ENCODE measurements at places on chromosomes 13 and 19.
A peak's percentile ranks its signal among the peaks of the same experiment; 100 is the strongest.

- DNase-seq = no peak
These were observed 740 bp downstream of the ELAVL3 start for GRCh38 chr19:11479898-11480714.

DNA sequence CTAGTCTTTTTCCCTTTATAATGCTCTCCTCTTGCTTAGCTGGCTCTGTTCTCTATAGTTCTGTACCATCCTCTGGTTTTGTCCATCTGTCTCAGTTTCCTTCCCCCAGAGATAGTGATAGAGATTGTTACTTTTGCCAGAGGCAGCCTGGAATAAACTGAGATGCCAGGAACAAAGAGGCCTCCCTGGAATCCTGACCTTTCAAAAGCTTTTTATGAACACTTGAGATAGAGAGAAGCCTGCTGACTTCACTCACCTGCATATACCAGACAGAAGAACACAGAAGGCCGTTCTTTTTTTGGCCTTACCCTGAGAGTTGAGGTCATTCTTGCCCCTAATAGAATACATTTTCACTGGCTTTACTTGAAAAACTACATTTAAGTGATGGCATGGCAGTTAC is 150.2 kb downstream of the LHFPL6 start:
- no peak for DNase-seq

GRCh38 chr13:109385242-109385560 is 401.2 kb downstream of the IRS2 start:
- no peak for DNase-seq

DNA sequence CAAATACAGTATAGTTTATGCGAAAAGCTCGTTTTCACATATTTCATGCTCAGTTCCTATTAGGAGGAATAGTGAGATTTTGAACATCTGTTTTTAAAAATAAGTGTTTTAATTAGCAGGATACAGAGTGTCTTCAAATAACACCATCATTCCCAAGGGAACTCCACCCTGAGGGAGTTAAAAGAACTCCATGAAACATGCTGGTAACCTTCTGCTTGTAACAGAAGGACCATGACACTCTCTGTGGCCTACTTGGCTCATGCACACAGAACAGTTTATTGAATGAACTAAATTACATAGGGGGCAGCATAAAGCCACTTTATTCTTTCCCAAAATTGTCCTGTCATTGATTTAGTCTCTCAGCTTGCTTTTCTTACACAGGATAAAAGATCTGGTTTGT is 809.5 kb upstream of the SLITRK6 start:
- DNase-seq = no peak

GRCh38 chr19:48571378-48572162 is 19.6 kb downstream of the SULT2B1 start:
- DNase-seq = no peak

- DNase-seq = no peak
These were observed 12.7 kb downstream of the ZNF574 start for GRCh38 chr19:42088471-42089190.

GRCh38 chr13:114134944-114135610 is 2.7 kb upstream of the RASA3 start:
- DNase-seq = no peak

DNA sequence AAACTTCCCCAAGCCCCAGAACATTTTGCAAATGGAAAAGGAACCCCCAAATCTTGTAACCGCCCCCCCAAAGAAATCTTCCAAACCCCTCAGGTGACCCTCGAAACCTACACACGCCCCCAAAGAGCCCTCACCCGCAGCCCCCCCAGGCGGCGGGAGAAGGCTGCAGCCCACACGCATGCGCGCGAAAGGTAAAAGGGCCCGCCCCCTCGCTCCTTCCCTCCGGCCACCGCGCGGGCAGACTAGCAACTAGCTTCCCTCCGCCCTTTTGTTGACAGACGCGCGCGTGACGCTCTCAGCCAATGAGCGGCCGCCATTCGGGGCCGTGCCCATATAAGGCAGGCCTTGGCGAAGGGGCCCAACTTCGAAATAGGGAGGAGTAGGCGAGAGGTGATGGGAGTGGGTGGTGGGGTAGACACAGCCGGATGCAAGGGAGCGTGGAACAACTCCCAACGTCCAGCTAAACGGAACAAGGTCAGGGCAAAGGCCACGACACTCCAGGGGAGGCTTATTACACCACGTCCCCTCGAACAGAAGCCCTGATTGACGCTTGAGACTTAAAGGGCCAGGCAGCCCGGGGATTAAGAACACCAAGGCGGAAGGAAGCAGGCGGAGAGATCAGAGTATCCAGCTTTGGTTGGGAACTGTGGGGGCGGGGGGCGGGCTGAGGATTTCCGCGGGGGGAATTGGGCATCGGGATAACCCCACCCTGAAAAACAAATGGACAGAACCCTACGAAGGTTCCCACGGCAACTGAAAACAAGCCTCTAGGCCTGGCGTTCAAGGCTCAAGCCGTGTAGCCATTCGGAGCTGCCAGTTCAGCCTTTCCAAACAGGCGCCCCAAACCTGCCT is 13.3 kb downstream of the FBXO46 start:
- DNase-seq = peak; percentile 99

GRCh38 chr13:97962887-97963286 is 9.4 kb downstream of the IPO5 start:
- DNase-seq = no peak

- no peak for DNase-seq
These were observed 184.9 kb downstream of the GGACT start for GRCh38 chr13:100403675-100404074.

DNA sequence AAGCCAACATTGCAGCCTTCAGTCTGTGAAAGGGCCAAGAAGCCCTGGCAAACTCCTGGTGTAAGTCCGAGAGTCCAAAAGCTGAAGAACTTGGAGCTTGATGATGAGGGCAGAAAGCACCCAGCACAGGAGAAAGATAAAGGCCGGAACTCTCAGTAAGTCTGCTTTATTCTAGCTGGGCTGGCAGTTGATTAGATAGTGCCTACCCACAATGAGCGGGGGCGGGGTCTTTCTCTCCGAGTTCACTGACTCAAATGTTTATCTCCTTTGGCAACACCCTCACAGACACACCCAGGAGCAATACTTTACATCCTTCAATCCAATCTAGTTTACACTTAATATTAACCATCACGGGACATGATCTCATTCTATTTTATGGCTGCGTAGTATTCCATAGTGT is 1317.1 kb downstream of the SLITRK1 start:
- no peak for DNase-seq

GRCh38 chr13:113802090-113802531 is 43.1 kb downstream of the TMEM255B start:
- DNase-seq = no peak

- no peak for DNase-seq
These were observed 44.2 kb downstream of the MBNL2 start for GRCh38 chr13:97266332-97266731.

GRCh38 chr13:76758738-76759137 is 127.5 kb downstream of the KCTD12 start:
- no peak for DNase-seq

- peak; percentile 52 for DNase-seq
These were observed 11.3 kb upstream of the TNFRSF19 start for GRCh38 chr13:23558675-23559536.

GRCh38 chr13:24680258-24680920 is at the start of gene ATP12A:
TSS of gene ATP12A (plus strand) at chr13:24680408. CDS start at chr13:24680744, 336 bp downstream.
- DNase-seq = peak; percentile 68

DNA sequence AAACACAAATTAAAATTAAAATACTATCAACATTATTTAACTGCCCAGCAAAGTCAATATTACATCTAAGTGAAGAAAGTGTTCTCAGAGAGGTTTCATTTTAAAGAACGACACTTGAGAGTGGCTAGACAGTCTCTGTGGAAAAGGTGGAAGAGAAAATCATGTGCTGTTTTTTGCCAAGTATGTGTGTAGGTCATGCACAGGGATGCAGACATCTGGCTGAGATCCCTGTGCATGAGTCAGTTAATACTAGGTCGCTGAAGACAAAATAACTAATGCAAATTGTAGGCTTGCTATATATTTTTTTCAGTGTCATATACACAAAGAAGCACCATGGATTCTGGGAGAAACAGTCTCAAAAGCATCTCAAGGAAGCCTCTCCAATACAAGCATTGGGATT is 44.3 kb upstream of the ENOX1 start:
- DNase-seq = no peak

DNA sequence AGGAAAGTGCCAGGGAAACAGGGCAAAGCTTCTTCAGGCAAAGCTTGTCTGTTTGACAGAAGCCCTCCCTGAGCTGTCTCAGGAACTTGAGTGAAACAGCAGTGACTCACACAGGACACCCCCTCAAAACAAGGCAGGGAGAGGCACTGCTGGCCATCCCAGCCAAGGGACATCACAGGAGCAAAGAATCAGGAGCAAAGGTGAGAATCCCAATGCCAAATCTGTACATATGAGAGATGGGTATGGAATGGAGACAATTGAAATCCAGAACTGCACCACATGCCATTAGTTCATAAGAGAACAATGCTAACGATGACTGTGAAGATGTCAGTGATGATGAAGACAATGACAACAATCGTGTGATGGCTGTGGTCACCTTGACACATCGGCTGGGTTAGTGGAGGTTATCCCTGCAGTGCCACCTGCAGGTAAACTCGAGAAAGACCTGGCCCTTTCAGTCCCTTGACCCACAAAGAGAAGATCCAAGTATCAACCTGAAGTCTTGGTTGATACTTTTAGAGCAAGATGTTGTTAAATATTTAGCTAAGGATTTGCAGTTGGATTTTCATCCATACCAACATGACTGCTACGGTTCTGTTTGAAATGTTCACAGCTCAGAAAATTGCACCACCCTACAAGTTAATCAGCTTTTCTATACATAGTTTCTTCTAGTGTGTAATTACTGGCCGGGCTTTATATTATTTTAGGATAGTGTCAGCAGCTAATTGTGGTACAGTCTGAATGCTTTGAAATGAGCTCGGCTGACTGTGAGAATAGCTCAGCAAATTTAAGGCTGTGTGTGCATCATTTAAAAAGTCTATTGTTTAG is 42.0 kb upstream of the IPO5 start:
- peak; percentile 54 for DNase-seq

DNA sequence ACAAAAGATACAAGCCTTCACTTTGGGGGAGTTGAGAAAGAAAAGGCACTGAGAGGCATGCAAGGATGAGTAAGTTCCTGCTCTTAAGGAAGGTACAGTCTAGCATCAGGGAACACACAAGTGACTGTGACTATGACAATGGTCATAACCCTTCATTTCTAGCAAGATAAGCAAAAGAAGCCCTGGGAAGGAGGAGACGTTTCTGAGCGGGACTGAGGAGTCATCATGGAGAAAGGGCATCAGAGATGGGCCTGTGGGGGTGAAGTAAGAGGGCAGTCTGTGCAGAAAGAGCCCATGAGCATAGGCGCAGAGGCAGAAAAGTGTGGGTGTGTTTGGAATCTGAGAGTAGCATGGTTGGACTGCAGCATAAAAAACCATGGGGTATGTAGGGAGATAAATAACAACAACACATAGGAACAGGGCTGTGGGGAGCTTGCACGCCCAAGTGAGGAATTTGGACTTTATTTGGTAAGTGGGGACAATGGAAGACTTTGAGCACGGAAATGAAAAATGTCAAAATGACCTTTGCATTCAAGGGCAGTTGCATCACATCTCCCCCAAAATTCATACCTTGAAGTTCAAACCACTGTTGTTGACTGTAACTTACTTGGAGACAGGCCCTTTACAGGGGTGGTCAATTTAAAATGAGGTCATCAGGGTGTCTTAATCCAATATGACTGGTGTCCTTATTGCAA is 86.7 kb downstream of the MBNL2 start:
- DNase-seq = no peak

DNA sequence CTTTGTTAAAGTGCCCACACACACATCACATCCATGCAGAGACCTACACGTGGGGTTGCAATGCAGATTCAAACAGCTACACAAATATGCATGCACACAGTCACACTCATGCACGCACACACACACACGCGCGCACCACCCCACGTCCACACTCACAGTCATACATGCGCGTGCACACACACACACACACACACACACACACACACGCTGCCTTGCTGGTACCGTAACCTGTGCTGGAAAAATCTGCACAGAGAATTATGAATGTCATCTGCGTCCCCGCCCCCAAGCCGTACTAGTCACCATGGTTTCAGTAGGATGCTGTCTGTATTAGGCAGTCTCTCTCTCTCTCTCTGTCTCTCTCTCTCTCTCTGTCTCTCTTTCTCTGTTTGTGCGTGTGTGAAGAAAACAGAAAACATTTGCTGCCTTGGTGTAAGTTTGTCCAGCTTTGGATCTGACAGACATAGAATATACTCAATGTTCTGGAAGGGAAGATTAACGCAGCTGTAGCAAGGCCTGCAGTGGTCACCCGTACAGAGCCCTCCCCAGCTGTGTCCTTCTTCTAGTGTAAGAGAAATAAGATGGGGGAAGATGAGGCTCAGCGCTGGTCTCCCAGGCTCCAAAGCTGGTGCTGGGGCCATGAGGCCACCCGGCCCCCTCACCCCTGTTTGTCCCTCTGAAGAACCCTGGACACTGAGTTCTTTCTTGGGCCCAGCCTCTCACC is 26.4 kb upstream of the DPP9 start:
- peak; percentile 32 for DNase-seq

DNA sequence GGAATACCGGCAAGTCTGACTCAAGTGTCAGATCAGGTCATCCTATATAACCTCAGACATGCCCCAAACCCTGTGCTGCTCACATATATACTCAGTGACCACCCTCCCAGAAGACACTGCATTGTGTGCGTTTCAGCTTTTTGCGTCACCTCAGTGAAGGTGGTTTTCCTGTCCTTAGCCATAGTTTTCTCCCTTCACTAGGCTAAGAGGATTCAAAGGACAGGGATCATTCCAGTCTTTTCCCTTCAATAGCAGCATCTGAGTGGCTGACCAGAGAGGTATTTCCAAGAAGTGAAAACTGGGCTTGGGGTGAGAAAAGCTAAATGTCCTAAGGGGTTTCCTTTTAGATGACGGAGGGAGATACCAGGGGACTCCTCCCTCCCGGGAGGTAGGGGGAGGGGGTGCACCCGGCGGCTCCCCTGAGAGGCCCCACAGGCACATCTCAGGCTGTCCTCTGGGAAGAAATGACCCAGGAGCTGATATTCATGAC is 12.7 kb upstream of the OR10H1 start:
- no peak for DNase-seq

- no peak for DNase-seq
These were observed 2.5 kb downstream of the ZNF552 start for GRCh38 chr19:57812226-57812625.

DNA sequence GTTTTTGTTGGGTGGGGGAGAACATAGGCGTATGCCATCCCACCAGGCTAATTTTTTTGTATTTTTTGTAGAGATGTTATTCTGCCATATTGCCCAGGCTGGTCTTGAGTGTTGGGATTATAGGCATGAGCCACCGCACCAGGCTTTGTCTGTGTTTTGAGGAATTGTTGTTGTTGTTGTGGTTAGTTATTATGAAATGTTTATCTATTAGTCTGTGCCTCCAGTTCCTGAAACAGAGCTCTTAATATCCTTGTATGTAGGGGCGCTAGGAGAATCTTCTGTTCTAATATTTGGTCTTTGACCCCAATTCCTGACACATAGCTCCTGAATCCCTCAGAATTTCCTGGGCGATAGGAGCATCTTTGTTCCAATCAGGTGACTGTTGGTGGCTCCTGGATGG is 5.6 kb upstream of the LATS2 start:
- no peak for DNase-seq

GRCh38 chr19:45234089-45234869 is 10.9 kb downstream of the EXOC3L2 start:
- no peak for DNase-seq

GRCh38 chr19:47097396-47098201 is 16.0 kb downstream of the ZC3H4 start:
- no peak for DNase-seq

GRCh38 chr13:50708461-50708860 is 135.0 kb downstream of the DLEU7 start:
- no peak for DNase-seq
